PC-9 (cell line): ENCODE measurements at places on chromosomes 1 and 21.

DNA sequence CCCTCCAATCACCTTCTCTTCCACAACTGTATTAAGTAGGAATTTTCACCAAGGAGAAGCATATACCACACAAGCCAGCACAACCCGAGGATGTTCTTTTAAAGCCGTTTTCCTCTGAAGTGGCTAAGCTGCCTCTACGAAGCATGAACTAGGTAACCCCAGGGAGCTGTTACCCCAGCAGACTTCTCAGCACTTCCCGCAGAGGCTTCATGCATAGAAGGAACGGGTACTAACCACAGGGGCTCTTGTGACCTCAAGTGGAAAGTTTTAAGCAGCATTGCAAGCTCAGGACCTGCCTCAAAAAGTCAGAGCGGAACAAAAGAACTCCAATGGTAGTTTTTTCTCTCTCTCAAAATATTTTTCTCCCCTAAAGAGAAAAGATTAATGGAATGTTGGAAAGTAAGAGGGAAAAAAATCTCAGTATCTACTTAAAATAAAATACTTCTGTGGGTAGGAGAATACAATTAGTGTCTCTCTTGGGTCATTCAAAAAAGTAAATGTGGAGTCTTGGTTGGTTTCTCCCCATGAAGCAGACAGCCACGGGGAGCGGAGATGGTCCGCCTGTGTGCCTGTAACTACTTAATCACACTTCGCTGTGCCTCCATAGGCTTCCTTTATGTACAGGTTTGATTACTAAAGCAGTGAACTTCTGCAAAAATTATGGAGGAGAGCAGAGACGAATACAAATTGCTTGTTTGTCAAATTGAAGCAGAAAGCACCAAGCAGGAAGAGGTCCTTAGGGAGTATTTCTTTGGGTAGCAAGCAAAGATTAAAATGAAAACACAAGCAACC, 40.9 kb downstream of the STX6 start:
- no peak for DNase-seq

GRCh38 chr1:109894823-109895719, 15.6 kb upstream of the CSF1 start:
- no peak for DNase-seq

- peak; percentile 51 for DNase-seq
Observed at GRCh38 chr1:54745274-54745673, 19.0 kb downstream of the PARS2 start.

DNA sequence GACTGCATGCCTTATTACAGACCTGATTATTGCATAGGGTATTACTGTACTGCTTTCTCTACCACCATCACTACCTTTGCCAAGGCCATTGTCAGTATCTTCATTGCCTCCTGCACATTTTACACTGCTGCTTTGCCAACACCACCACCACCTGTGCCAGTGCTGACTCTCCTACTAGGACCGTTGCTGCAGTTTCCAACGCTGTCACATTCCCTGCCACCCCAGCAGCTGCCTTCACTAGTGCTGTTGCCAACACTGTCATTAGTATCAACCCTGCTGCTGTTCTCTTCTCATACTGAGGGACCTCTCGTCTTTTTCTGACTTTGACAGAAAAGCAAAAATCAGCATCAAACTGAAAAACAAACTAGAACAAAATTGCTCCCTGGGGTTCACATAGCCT, 394.9 kb upstream of the B3GALT2 start:
- DNase-seq: no peak

DNA sequence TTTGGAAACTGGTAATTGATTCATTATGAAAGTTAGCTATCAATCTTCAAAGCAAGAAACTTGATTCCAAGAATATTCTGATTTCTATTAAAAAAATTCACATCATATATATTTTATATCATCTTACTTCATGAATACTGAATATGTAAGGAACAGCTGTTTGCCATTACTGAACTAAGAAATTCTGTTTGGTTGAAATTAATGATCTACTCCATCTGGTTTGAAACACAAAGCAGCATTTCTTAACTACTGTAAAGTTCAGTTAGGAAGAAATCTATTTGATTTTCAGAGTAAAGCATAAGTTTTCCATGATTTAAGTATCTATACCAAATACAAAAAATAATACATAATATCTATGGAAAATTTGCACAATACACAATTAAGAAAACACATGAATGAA, 66.0 kb upstream of the SCYL3 start:
- no peak for DNase-seq

GRCh38 chr21:31895077-31895835, 22.4 kb downstream of the HUNK start:
- DNase-seq: no peak
